HEK293T (cell line): ENCODE measurements at places on chromosomes 16 and 17.

GRCh38 chr16:50675686-50676610 is 5.2 kb downstream of the SNX20 start:
- DNase-seq: no peak

- DNase-seq: no peak
Observed at GRCh38 chr16:3295783-3296182, 9.4 kb downstream of the TIGD7 start.

- no peak for DNase-seq
Observed at GRCh38 chr17:65048441-65048840, 8.1 kb downstream of the GNA13 start.

DNA sequence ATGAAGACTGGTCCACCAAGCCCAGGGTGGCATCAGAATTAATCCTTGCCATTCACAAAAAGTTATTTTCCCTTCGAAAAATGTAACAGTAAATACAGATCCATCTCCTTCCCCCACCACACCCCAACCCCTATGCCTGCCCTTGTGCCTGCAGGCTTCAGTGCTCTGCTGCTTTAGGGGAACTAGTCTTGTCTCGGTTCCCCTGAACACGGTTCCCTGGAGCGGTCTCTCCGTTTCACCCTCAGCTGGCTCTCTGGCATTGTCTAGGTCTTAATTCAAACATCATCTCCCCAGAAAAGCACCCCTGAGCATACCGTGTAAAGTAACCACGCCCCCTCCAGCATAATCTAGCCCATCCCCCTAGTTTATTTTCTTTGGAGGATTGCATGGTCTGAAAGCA is 25.8 kb downstream of the EMP2 start:
- no peak for DNase-seq

- DNase-seq: no peak
Observed at GRCh38 chr17:9239246-9239792, 218.0 kb downstream of the NTN1 start.

DNA sequence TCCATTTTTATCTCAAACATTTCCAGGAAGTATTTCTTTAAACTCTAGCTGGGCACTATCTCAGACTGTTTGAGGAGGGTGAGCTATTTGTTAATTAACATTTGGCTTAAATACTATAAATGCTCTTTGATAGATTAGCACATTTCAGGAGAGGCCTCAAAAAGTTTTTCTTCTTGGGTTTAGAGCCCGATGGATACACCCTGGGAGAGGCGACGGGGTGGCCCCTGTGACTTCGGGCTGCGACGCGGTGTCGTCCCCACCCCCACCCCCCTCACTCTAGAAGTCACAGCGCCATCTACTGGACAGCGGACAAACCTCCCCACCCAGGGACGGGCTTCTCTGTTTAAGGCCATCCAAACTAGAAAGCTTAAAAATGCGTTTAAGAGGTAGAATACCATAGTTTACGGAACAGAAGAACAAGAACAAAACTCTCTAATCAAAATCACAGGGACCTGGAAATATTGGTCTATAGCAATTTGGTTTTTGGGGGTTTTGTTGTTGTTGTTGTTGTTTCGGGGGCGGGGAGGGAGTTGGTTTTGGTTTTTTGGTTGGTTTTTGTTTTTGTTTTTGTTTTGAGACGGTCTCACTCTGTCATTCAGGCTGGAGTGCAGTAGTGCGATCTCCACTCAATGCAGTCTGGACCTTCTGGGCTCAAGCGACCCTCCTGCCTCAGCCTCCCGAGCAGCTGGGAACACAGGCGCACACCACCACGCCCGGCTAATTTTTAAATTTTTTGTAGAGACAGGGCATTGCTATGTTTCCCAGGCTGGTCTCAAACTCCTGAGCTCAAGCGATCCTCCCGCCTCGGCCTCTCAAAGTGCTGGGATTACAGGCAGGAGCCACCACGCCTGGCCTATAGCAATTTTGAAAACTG is 254.4 kb downstream of the C16orf95 start:
- peak; percentile 87 for DNase-seq

DNA sequence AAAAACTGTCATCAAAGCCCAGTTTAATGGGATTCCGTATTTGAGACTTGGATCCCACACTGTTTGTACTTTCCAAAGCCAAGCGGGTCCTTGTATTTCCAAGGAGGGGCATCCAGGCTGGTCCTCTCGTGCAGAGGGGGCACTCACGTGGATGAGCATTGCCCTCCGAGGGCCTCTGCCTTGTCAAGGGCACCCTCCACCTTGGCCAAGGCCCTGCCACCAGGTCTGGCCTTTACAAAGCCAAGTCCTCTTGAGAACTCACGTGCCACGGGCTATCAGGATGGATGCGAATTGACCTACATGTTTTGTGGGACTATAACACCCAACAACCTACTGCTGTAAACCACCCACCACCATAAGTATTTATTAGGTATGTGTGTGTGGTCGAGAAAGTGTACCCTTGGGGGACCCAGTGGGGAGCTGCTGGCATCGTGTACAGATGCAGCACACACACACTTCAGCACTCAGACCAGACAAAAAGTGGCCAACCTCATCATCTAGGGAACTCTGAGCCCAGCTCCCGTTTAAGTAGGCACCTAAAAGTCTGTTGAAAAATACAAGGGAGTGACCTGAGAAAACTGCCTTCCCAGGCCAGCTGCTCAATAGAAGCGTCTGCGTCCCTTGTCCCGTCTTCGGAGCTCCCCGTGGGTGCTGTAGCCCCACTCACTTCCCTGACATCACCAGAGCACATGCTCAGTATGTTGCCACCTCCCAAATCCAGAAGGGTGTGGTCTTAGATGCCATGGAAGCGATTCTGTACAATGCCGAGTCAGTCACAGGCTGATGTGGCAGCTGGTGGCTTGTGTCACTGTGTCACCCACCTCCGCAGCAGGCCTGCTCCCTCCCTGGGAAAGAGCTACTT is 12.9 kb downstream of the MAP1LC3B start:
- no peak for DNase-seq

DNA sequence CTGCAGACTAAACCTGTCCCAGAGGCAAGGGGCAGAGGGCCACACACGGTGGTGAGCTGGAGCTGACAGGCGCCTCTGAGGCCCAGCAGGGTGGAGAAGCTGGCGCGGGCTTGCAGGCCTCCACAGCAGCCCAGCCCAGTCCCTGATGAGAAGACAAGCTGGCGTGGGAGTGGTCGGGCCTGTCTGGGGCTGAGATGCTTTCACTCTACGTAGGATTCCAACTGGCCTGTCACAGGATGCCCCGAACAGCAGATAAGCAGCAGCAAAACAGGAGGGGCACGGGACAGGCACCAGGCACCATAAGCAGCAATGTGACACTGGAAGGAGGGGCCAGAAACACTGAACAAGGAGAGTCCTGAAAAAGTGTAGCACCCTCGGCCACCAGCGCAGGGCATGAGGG is 40.1 kb downstream of the PEMT start:
- DNase-seq: peak; percentile 59

GRCh38 chr17:43945074-43945829 is 3.0 kb upstream of the PPY start:
- DNase-seq: no peak

- DNase-seq: peak; percentile 35
Observed at GRCh38 chr17:489758-490329, 137.2 kb upstream of the RPH3AL start.

DNA sequence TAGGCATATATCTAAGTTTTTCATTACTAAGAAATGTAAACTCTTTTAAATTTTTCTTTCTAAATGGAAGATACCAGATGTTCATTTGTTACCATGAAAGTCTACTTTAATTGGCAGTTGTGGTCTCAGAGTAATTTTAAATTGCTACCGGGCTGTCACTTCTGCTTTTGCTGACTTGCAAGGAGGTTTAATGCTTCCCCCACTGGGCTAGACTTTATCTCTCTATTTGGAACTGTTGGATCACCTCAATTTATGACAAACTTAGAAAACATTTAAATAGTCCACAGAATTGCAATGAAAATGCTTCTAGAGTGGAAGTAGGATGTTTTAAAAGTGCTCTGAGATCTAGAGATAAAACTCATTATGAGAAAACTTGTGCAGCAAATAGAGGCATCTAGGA is 479.8 kb upstream of the GOT2 start:
- no peak for DNase-seq

- DNase-seq: no peak
Observed at GRCh38 chr16:15533386-15533785, 99.0 kb downstream of the BMERB1 start.

DNA sequence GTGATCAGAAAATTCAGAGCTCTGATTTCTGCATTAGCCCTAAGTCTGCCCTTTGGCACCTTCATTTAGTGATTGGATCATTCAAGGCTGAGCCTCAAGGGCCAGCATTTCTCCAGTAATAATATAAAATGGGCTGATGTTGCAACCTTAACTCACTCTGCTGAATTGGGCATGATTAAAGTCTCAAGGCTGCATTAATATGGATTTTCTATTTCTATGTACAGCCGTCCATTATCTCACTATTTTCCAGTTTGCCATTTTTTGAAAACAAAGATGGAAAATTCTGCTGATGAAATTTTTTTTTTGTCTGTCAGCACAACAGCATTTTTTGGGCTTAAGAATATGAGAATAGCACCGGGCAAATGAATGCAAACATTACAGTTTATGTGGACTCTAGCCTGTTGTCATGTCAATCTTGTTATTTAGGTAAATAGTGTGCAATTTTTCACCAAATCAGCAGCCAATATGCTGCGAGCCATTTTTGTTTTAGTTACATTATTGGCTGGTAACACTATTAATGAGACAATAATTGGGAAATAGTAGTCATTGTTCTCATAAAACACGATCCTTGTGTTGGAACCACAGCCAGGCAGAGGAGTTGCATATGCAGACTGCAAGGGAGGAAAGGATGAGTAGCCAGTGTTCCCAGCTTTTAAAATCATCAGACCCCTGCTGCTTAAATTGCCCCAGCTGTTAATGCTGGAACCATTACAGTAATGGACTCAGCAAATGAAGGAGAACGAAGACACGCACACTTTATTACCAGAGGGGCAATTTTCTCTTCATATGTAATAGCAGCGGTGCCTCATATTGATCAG is 10.5 kb downstream of the FTO start:
- DNase-seq: peak; percentile 43

GRCh38 chr17:58677194-58677880 is 14.5 kb downstream of the TEX14 start:
- no peak for DNase-seq

- no peak for DNase-seq
Observed at GRCh38 chr17:74235911-74236371, 22.6 kb downstream of the TTYH2 start.

DNA sequence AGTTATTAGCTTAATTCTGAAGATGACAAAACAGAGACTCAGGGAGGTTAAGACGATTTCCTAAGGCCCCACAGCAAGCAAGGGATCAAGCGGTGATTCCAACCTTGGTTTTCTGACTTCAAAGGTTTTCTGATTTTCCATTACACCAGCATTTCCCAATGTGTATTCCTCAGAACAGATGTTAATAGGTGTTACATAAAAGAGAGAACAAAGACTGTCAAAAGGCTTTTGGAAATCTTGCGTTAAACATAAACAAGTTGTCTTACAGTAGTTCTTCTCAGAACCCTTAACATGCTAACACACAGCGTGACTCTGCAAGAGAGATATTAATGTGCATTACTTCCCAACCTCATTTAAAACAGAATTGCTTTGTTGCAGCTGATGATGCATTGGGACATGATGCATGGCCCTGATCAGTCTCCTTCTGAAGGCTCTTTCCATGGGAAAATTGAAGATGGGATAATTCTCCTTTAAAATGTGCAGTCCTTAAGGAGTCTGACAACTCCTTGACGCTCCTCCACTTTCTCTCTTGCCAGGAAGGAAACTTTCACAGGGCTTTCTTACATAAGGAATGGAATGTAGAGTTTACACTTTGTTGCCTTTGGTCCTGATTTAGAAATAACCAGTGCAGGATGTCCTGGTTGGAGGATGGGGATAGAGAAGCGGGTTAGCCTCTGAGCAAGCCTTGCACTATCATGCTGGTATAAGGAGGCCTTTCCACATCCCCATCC is 21.5 kb upstream of the MMD start:
- DNase-seq: no peak

GRCh38 chr16:17817260-17817659 is 346.5 kb upstream of the XYLT1 start:
- no peak for DNase-seq

GRCh38 chr17:31052187-31052889 is 42.4 kb upstream of the NF1 start:
- DNase-seq: no peak

- no peak for DNase-seq
Observed at GRCh38 chr17:18315562-18315922, 449 bp downstream of the SMCR8 start.

GRCh38 chr16:13439766-13440165 is 480.2 kb upstream of the ERCC4 start:
- DNase-seq: no peak

DNA sequence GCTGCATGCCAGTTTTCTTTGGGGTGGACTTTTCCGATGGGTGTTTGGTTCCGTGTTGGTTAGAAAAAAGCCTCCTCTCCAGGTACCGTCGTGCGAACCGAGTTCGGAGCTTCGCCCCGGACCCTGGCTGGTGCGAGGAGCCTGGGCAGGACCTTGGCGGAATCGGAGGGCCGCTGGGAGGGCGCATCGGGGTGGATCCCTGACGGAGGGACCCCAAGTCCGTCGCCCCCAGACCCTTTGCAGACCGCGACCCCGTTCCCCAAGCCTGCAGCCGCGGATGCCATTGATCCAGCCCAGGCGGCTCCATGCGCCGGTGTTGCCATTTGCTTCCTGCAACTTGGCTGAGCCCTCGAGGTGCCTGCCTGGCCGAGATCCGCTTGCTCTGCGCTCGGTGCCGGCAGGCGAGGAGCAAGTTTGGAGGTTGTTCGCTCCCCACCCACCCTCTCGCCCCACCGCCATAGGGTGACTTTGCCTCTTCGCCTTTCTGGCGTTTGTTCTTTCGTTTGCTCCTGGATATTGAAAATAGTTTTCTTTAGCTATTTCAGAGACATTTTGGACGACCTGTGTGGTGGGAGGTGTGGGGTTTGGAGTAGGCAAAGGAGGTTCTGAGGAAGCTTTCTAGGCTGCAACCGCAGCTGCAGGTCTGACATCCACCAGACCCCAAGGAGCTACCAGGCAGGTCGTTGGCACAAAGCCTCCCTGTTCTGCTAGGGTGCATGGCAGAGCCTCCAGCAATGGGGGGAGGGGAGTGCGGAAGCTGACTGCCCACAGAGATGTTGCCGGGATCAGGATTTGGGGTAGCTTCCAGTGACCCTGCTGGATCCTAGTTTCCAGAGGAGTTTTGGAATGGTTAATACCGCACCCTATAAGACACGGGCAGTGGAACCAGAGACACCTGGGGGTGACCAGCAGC is 58.2 kb downstream of the RAP1GAP2 start:
- DNase-seq: no peak

- no peak for DNase-seq
Observed at GRCh38 chr17:44348234-44348987, 3.3 kb downstream of the GRN start.

GRCh38 chr17:34351096-34351495 is 5.2 kb upstream of the CCL13 start:
- no peak for DNase-seq

GRCh38 chr17:56679115-56679776 is 85.7 kb downstream of the NOG start:
- peak; percentile 62 for DNase-seq

- peak; percentile 86 for DNase-seq
Observed at GRCh38 chr17:49996495-49997300, 1.7 kb upstream of the DLX3 start.

- DNase-seq: no peak
Observed at GRCh38 chr17:33908363-33909064, 346.6 kb upstream of the CCL2 start.
